ENCODE measurements at places on chromosomes 16 and 17.

DNA sequence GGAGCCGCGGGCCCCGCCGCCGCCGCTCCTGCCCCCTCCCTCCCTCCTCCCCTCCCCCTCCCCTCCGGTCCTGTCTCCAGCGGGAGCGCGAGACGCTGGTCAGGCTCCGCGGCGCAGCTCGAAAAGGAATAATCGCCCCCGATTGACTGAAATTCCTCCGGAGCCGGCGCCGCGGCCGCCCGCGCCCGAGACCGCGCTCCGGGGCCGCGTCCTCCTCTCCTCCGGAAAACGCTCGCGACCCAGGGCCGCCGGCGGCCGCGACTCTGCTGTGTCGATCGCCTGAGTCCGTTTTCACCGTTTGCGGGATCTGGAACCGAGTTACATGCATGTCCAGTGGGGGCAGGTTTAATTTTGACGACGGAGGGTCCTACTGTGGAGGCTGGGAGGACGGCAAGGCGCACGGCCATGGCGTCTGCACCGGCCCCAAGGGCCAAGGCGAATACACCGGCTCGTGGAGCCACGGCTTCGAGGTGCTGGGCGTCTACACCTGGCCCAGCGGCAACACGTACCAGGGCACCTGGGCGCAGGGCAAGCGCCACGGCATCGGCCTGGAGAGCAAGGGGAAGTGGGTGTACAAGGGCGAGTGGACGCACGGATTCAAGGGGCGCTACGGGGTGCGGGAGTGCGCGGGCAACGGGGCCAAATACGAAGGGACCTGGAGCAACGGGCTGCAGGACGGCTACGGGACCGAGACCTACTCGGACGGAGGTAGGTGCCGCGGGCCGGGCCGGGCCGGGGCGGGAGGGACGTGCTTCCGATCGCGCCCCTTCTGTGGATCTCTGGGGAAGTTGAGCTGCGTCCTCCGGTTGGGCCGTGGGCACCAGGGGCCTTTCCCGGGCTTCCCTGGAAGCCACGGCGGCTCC is 744 bp downstream of the JPH3 start:
- no peak for DNase-seq

DNA sequence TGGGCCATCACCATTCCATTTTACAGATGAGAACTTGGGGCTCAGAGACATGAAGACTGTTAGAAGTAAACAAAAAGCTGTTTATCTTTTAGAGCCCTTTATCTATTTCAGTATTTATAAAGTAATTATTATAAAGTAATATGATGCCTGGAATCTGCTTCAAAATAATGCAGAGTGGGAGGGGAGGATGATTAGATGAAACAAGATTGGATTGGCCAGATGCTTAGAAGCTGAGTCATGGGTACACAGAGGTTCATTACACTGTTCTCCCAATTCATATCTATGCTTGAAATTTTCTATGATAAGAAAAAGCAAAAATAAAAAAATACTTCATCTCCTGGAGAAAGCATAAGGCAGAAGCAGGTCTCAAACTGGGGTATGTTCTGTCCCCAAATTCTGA is 29.4 kb downstream of the TOM1L2 start:
- no peak for DNase-seq

DNA sequence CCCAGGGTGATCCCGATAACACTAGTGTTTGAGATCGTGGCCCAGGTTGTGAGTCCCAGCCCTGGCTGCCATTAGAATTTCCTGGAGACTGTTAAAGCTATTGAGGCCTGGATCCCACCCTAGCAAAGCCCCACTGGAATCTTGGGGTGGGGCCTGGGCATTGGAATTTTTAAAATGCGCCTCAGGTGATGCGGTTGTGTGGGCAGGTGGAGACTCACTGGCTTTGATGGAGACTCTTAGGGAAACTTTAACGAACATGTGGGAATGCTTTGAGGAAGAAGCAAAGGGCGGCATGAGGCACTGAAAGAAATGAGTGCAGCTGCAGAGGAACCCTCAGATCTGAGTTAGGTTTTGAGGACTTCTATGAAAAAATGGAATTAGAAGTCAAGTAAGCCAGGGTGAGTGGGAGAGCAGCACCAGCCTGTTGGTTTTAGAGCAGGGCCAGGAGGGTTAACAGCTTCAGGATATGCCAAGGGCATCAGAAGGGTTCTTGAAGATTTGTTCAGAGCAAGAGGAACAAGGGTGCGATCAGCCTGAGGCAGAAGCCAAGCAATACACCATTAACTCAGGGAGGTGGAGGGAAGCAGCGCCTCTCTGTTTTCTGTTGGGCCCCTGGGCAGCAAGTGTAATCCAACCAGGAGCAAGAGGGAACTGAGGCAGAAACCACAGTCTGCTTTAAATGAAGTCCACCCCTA is 42.5 kb downstream of the KSR1 start:
- DNase-seq: no peak

DNA sequence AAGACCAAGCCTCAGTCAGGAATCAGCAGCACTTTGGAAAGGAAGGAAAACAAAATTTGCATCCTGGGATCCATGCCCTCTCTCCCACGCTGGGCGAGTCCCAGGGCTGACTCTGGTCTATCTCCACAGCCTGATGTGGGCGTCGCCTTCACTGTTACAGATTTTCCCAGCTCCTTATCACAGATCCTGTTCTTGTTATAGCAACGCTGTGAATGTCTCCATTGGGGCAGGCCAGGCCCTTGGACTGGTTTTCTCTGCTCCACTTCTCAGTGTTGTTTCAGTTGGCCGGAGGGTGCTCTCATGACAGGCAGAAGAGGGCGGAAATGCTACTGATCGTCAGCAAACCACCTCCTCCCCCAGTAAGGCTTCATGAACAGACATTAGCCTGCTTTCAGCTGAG is 127.9 kb upstream of the CDH11 start:
- no peak for DNase-seq

All from NCI-H1417 treated with DMSO at 0.1 percent for 48 hours (cell line).